ENCODE measurements at places on chromosomes 13 and 19.

DNA sequence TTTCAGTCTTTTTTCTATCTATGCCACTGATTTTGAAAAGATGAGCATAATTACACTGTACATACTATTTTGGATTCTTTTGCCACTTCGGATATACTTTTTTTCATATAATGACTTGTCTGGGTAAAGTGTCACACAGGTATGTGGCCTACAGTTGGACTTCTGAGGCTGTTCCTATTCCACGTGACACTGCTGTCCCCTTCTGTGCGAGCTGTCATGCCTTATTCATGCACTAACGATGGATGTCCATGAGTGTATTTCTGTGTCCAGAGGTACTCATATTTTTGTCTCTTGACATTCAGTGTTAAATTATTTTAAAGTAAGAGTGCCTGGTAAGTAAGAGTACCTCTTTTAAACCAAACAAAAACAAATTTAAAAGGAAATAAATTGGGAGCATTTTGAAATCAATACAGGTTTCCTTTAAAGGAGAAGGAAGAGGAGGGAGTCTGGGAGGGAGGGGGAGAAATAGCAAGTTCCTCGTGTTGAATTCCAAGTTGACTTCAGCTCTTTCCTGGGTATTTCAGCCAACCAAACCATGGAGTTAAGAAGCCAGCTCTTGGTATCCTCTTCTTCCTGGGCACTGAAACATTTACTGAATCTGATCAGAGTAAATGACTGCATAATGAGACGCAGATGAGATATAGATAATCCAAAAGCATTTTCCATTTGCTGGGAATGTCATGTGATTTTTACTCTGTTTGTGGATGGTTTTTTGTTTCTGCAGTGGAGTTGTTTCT is 61.3 kb downstream of the TNFRSF19 start:
- no peak for DNase-seq

DNA sequence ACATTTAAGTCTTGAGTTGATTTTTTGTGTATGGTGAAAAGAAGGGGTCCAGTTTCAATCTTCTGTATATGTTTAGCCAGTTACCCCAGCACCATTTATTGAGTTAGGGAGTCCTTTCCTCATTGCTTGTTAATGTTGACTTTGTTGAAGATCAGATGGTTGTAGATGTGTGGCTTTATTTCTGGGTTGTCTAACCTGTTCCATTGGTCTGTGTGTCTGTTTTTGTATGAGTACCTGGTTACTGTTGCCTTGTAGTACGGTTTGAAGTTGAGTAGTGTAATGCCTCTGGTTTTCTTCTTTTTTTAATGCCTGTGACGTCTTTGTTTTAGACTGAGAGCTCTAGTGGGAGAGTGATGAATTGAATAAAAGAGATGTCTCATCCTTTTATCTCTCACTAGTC is 83.2 kb downstream of the NBEA start:
- DNase-seq: no peak

DNA sequence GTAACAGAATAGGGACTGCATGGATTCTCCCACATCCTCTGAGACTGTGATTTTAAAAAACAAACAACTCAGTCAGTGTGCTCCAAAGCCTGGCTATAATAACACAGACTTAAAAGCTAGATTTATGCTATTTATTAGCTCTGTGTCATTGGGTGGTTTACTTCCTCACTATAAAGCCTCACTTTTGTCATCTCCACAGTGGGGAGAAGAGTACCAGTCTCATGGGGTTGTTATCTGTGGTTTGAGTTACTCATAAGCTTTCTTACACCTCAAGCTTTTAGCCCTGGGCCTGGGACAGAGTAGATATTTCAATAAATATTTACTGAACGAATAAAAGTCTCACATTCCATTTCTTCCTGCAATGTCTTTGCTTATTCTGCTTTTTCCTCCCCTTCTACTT is 5.3 kb downstream of the RNASEH2B start:
- DNase-seq: no peak

GRCh38 chr13:37995092-37995491 is 125.5 kb upstream of the TRPC4 start:
- no peak for DNase-seq

- DNase-seq: no peak
Observed at GRCh38 chr19:55015126-55015525, 22.9 kb downstream of the GP6 start.

DNA sequence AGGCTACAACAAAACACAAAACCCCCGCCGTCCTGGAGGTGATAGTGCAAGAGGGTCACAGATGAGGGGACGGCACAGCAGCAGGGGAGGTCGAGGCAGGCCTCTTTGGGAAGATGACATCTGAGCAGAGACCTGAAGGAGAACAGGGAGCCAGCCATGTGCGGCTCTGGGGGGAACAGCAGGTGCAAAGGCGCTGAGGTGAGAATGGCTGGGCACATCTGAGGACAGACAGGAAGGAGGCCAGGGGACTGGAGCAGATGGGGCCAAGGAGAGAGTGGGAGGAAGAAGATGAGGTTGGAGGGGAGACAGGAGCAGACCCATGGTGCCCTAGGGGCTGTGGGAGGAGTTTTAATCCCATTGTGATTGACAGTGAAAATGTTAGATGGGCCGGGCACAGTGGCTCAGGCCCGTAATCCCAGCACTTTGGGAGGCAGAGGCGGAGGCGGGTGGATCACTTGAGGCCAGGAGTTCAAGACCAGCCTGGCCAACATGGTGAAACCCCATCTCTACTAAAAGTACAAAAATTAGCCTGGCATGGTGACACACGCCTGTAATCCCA is 1.8 kb upstream of the CKM start:
- no peak for DNase-seq

GRCh38 chr13:30345426-30346100 is 38.2 kb upstream of the KATNAL1 start:
- DNase-seq: no peak
